Activated CD4-positive, CD25-positive, alpha-beta regulatory T cell treated with anti-CD3 and anti-CD28 coated beads, Interleukin-2, amount 50 U/mL, for 24 hours (primary cell): ENCODE measurements at places on chromosomes 3 and 15.

DNA sequence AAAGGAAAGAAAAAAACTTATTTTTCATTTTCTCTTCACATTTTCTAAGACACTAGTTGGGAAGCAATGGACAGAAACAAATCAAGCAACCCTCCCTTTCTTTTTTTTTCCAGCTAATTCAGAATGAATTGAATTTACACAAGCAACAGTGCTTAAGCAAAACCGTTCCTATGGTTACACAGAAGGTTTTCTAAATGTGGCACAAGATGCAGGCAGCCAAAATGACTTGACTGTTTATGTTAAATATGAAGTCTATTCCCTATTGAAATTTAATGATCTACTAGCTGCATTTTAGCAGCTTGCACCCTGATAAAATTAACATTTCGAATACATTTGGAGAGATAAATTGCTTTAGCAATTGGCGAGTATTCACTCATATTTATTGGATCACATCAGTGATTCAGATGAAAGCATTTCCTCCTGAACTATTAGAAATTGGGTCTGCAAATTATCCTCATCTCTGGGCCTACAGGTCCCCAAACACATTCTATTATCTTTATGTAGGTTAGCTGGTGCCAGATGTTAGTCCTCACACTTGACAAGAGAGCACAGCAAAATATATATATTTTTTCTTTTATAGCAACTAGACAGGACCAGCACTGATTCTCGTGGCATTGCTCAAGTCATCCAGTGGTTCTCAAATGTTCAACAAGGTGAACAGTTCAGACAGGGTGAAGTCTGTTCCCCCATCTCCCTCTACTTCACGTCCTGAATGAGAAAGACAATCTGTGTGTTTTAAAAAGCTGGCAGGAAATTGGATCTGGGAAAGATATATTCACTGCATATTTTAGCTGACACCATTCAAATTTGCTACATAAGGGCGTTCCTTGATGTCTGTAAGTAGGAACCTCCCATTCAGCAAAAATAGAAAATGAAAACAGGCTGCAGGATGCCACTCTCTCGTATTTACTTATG, 463.6 kb upstream of the KCNMB2 start:
- no peak for ATAC-seq

DNA sequence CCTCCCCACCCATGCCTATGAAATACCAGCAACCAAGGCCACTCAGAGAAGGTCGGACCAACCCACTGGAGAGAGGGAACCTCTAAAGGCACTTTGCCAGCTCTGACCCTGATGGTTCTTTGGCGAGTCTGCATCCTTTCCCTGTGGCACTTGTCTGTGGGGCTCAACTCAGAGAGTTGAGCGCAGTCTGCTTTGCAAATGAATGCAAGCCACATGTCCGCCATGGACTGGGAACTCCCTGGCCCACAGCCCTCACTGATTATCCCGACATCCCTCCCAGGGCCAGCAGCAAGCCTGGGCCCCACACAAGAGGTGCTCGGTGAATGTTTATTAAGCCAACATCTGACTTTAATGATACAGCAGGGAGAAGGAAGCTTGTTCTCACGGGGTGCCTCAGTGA, 55.5 kb upstream of the HES1 start:
- ATAC-seq, result no peak

DNA sequence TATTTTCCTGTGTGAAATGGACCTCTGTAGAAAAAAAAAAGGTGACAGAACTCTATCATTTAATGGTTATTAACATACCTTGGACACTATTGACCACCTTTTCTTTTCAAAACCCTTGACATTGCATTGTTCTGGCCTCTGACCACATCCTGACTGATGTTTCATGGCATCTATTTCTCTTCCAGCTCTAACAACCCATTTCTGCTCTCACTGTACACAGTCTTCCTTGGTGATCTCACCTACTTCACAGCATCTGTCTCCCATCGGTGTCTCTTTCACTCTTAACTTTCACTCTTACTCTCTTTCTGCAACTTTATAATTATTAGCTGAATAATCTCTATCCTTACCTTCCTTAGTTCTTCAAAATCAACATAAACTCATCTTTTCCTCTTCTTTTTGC, 217.4 kb upstream of the CD96 start:
- peak; percentile 29 for ATAC-seq

GRCh38 chr15:65761210-65761926, 30.7 kb downstream of the DENND4A start:
- ATAC-seq, result peak; percentile 65

GRCh38 chr15:35312344-35312743, 227.2 kb upstream of the NANOGP8 start:
- ATAC-seq, result no peak

DNA sequence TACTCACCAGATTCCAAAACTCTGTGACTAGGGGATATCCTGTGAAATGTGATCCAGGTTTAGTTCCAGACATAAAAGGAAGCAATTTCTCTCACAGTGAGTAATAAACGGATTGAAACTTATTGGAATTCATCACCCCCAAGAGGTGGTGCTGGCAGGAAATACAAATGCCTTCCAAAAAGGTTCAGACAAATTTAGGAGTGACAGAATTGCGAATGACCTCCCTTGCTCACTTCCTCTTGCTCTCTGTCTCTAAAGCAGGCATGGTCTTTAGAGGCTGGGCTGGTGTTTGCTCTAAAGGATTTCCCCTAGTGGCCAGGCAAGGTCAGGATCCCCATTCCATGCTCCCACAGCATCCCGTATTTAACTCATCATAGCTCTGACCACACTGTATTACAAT, 449.4 kb upstream of the PPP2R3A start:
- no peak for ATAC-seq

- no peak for ATAC-seq
These were observed 187.3 kb downstream of the KCNAB1 start for GRCh38 chr3:156307704-156308103.

DNA sequence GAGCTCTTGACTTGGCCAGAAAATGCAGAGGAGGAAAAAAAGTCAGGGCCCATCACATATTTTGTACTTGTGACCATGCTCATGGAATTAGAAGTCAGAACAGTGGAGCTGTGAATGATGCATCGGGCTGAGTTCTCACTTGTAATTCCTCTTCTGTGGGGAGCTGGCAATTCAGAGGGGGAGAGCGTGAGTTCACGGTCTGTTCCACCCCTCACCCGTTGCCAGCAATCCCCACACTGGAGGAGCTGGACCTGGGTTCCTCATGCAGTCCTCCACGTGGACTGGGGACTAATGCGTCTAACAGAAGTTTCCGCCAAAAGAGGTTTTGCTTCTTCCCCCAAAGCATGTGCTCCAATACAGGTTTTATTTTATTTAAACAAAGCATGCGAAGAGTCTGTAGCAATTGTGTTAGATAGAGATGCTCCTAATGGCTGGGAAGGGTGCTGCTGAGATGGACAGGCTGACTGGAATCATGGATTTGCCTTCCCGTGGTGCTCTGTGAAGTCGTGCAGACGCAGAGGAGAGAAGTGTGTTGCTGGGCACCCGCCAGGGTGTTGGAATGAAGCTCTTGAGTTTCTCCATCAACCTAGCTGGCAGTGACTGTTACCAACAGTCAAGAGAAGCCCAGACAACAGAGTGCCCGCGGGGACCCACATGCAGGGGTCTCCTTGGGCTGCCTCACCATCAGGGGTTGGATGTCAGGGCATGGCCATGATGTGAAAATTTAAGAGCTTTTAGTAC, 77.4 kb upstream of the PCSK6 start:
- ATAC-seq, result no peak

DNA sequence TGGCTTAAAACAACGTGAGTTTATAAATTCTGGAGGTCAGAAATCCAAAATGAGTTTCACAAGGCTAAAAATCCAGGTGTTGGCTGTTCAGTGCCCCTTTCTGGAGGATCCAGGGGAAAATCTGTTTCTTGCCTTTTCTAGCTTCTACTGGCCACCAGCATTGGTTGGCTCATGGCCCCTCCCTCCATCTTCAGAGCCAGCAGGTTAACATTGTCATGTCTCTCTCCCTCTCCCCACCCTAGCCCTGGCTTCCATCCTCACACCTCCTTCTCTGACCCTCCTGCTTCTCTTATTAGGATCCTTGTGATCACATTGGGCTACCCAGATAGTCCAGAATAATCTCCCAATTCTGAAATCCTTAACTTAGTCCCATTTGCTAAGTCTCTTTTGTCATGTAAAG, 32.9 kb upstream of the MGLL start:
- ATAC-seq, result no peak

DNA sequence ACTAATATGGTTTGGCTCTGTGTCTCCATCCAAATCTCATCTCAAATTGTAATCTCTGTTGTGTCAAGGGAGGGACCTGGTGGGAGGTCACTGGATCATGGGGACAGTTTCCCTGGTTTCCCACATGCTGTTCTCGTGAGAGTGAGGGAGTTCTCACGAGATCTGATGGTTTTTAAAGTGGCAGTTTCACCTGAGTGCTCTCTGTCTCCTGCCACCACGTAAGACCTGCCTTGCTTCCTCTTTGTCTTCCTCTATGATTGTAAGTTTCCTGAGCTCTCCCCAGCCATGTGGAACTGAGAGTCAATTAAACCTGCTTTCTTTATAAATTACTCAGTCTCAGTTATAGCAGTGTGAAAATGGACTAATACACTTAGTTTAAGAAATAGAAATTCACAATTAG, 228.9 kb downstream of the CD47 start:
- peak; percentile 21 for ATAC-seq

DNA sequence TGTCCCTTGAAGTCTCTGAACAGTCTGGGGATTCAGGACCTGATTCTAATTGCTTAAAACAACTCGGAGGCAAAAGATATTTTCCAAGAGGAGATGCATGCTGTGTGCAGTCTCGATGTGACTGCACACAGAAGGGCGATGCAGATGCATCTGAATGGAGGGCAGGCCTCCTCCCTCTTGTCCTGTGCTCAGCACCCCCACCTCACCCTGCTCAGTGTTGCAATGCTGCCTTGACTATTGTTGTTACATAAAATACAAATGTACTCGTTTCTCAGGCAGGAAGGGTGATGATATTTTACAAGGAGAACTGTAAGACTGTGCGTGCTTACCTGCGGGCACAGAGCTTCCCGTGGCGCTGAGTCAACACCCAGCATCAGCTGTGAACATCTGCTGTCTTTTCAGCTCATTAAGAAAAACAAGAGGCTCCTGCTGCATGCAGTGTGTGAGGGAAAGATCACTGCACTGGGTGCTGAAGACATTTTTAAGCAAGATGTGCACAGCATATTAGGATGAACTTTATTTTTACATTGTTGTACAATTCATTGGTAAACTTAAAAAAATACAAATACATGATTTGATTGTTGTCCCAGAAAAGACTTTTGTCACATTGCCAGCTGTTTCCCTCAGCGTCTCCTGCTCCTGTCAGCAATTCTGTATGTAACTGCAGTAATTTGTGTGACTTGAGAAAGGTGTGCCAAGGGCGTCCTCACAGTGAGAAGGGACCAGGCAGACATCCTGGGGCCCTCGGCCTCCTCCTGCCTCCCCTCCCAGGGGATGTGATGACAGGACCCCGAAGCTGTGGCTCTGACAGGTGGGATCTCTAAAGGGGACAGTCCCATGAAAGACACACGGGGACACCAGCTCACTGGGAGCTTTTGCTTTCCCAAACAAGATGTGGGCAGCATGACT, 56.3 kb upstream of the RPL32 start:
- peak; percentile 25 for ATAC-seq

DNA sequence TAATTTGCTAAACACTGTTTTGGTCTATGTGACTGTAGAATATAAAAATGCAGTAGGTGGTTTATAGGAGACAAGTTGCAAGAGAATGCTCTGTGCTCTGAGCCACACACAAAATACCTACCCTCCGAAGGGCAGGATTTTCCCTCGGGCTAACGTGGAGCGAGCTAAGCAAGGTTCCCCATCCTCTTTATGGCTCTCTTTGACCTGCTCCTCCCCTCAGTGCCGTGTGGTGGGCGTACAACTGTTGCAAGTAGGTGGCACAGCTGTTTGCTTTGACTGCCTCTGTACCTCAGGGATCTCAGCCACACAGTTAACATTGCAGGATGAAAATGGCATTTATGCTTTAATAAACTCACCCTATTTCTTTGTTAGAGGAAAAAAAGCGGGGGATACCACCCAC, 339.1 kb downstream of the SATB1 start:
- ATAC-seq, result no peak

DNA sequence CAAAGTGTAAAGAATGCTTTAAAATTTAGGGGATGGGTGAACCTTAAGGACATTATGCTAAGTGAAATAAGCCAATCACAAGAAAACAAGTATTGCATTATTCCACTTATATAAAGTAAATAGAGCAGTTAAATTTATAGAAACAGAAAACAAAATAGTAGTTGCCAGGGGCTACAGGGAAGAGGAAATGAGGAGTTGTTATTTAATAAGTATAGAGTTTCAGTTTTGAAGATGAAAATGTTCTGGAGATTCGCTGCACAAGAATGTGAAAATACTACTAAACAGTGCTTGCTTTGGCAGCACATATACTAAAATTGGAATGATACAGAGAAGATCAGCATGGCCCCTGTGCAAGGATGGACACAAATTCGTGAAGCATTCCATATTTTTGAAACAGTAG, 32.0 kb downstream of the DNAH12 start:
- no peak for ATAC-seq

DNA sequence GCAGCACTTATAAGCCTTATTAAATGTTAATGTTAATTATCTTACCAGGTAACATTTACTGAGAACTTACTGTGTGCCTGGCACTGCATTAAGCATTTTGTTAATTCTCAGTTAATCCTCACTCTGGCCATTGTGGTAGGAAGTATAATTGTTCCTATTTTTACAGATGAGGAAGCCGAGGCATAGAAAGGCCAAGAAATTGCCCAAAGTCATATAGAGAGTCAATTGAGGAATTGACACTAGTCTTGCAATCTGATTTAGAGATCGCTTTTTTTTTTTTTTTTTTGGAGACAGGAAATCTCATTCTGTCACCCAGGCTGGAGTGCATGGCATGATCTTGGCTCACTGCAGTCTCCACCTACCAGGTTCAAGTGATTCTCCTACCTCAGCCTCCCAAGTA, 132.6 kb upstream of the PROK2 start:
- ATAC-seq, result no peak

- ATAC-seq, result no peak
These were observed 15.6 kb upstream of the ARPP19 start for GRCh38 chr15:52584414-52584813.

DNA sequence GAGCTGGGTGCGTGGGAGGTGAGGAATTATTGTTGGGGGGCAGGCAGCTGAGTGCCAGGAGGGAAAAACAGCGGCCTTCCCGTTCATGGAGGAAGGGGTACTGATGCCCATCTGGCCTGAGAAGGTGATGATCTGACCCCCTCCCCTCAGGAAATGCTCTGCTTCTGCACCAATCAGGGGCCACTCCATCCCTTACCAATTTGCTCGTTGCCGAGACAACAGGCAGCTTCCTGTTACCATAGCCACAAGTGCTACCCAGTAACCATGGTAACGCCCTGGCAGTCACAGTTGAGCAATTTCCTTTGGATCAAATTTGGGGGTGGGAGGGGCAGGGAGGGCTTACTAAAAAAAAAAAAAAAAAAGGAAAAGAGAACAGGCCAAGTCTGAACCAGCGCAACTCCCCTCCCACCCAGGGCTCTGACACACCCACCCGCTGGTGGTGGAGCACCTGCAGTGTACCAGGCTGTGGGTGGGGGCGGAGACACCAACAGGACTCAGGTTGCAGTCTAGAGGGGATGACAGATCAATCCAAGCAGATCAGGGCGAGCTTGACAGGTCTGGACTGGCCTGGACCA, 13.7 kb downstream of the CELF6 start:
- peak; percentile 58 for ATAC-seq

- ATAC-seq, result peak; percentile 16
These were observed 401.8 kb downstream of the SHQ1 start for GRCh38 chr3:72446218-72447058.
